ENCODE measurements at places on chromosomes 1 and 21. TPM values are rescaled to one million over a fixed set of nuclear protein-coding genes. Genes with fewer than 3 reads are reported as not detected.

GRCh38 chr21:45089964-45090363 lies 15.6 kb downstream of the ADARB1 start:
- no peak for DNase-seq
- H3K4me1 ChIP-seq, result no peaks in the 10 kb centered on the region
- H3K4me3 ChIP-seq, result no peak overlapping the region
- no peaks in the 10 kb centered on the region for H3K27me3 ChIP-seq

SPATA45 gene
- not detected for total RNA-seq

DNA sequence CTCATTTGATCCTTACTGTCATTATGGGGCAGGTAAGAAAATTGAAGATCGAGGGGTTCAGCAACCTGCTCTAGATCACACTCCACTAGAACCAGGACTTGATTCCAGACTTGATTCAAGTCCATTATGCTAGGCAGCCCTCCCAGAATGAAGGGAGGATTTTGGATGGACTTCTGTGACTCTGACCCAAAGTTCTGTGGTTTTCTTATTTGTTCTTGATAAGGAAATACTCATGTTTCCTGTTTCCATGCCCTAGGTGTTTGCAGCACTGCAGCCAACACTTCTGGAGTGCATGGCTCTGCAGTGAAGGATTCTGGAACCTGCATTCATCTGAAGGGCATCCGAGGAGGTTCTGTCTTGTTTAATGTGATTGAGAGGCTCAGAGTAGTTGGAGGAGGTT lies 140.0 kb downstream of the FCRL5 start:
- peaks cover 3% of the 10 kb centered on the region for H3K27me3 ChIP-seq
- H3K4me3 ChIP-seq, result no peak overlapping the region
- no peaks in the 10 kb centered on the region for H3K4me1 ChIP-seq
- DNase-seq, result no peak
- no peaks in the 10 kb centered on the region for H3K36me3 ChIP-seq

LHX8 gene
- not detected for total RNA-seq

GRCh38 chr21:38330666-38331065 lies 73.9 kb downstream of the KCNJ15 start:
- H3K27ac ChIP-seq, result no peak overlapping the region
- no peak overlapping the region for H3K4me3 ChIP-seq
- H3K4me1 ChIP-seq, result no peaks in the 10 kb centered on the region
- H3K27me3 ChIP-seq, result no peaks in the 10 kb centered on the region

PRR9 gene
- not detected for total RNA-seq

- peak overlapping the region; percentile 48 for H3K27ac ChIP-seq
- no peak for DNase-seq
- no peak overlapping the region for H3K4me3 ChIP-seq
- no peaks in the 10 kb centered on the region for H3K36me3 ChIP-seq
- no peaks in the 10 kb centered on the region for H3K27me3 ChIP-seq
Observed at GRCh38 chr1:103457886-103458455, 67.5 kb upstream of the RNPC3 start.

GRCh38 chr1:13751458-13751871 lies 51.5 kb downstream of the PRDM2 start:
- peaks cover 28% of the 10 kb centered on the region for H3K4me1 ChIP-seq
- no peak for DNase-seq
- H3K27me3 ChIP-seq, result no peaks in the 10 kb centered on the region
- H3K4me3 ChIP-seq, result peak overlapping the region; percentile 91
- H3K36me3 ChIP-seq, result peaks cover 4% of the 10 kb centered on the region

LAMB3 gene
- 0.85 TPM for total RNA-seq

RAB3B gene
- total RNA-seq, result 1.2 TPM

GRCh38 chr1:151144474-151145303 lies 1.7 kb downstream of the SEMA6C start:
- no peak overlapping the region for H3K4me3 ChIP-seq
- H3K36me3 ChIP-seq, result no peaks in the 10 kb centered on the region
- H3K4me1 ChIP-seq, result peaks cover 7% of the 10 kb centered on the region
- no peak overlapping the region for H3K27ac ChIP-seq
- DNase-seq, result no peak

DNA sequence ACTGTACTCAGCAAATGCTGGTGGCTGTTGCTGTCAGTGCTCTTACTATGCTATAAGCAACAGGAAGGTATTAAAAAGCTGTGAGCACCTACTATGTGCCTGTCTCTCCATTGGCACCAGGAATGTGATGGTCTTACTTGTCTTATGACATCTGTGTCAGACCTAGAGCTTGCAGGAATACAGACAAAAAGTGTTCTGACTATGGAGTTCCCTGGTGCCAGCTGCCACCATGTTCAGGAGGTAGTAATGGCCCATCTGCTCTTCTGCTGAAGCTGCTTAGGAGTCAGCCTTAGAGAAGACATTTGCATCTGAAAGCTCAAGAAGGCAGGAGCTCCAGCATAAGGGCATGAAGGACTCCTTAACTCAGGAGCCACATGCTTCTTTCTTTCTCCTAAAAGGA lies 52.3 kb downstream of the MAB21L3 start:
- H3K27me3 ChIP-seq, result no peaks in the 10 kb centered on the region
- H3K4me3 ChIP-seq, result no peak overlapping the region
- no peaks in the 10 kb centered on the region for H3K4me1 ChIP-seq
- no peak overlapping the region for H3K27ac ChIP-seq
- no peak for DNase-seq
- no peaks in the 10 kb centered on the region for H3K36me3 ChIP-seq

GRCh38 chr1:226371027-226371694 lies 36.7 kb downstream of the PARP1 start:
- no peaks in the 10 kb centered on the region for H3K27me3 ChIP-seq
- no peak for DNase-seq
- H3K4me1 ChIP-seq, result no peaks in the 10 kb centered on the region
- H3K36me3 ChIP-seq, result peaks cover 38% of the 10 kb centered on the region
- H3K27ac ChIP-seq, result no peak overlapping the region

FNDC10 gene
- 16.2 TPM for total RNA-seq

DNA sequence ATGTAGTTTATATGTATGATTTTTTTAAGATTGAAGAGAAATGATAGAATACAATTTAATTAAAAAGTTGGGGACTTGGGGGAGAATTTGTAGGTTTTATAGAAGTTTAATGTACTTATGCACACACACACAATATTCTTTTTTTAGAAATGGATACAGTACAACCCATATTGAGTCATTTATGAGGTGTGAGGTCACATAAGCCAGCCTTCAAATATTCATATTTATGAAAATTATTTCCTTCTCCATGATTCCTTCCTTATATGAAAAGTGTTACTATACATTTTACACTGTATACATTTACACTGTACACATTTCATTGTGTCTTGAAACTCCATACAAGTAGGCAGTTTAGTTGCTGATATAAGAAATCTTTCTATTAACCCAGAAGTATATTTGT lies 96.2 kb upstream of the CHODL start:
- no peak overlapping the region for H3K4me3 ChIP-seq
- H3K27me3 ChIP-seq, result no peaks in the 10 kb centered on the region
- no peaks in the 10 kb centered on the region for H3K36me3 ChIP-seq
- no peak for DNase-seq
- H3K27ac ChIP-seq, result no peak overlapping the region

DDX59 gene
- 26.4 TPM for total RNA-seq

DNA sequence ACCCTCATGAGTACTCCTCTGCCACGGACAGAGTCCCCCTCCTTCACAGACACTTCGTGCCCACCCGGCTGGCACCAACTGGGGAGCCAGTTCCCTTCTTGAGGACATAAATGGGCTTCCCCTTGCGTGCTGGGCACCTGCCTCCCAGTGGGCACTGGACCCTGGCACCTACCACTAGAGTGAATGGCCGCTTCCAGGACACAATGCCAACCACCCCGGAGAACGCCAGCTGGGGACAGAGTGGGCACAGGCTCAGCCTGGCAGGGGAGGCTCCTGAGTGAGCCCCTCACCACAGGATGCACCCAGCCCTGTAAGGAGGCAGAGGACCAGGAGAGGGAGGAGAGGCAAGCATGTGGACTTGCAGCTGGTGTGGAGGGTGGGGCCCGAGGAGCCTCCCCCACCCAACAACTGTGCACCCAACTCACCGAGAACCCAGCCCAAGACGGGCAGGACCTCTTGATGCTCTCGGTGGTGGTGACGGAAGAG lies 1.0 kb downstream of the ENTREP3 start:
- H3K27me3 ChIP-seq, result no peaks in the 10 kb centered on the region
- peak overlapping the region; percentile 87 for H3K27ac ChIP-seq
- DNase-seq, result no peak
- H3K36me3 ChIP-seq, result peaks cover 5% of the 10 kb centered on the region
- H3K4me3 ChIP-seq, result peak overlapping the region; percentile 77

- peaks cover 4% of the 10 kb centered on the region for H3K27me3 ChIP-seq
- no peak overlapping the region for H3K4me3 ChIP-seq
- no peaks in the 10 kb centered on the region for H3K36me3 ChIP-seq
- no peak overlapping the region for H3K27ac ChIP-seq
- no peaks in the 10 kb centered on the region for H3K4me1 ChIP-seq
Observed at GRCh38 chr1:224745924-224746323, 129.8 kb downstream of the CNIH3 start.

- H3K27me3 ChIP-seq, result no peaks in the 10 kb centered on the region
- no peak overlapping the region for H3K27ac ChIP-seq
- DNase-seq, result no peak
Observed at GRCh38 chr1:94590203-94591137, 48.9 kb upstream of the F3 start.

- peaks cover 9% of the 10 kb centered on the region for H3K27me3 ChIP-seq
- no peaks in the 10 kb centered on the region for H3K36me3 ChIP-seq
- no peak overlapping the region for H3K4me3 ChIP-seq
- no peak for DNase-seq
Observed at GRCh38 chr1:36805979-36806640, 228.2 kb downstream of the GRIK3 start.

GRCh38 chr1:234538930-234539649 lies 60.1 kb upstream of the TARBP1 start:
- no peaks in the 10 kb centered on the region for H3K27me3 ChIP-seq
- DNase-seq, result no peak
- H3K27ac ChIP-seq, result no peak overlapping the region
- no peak overlapping the region for H3K4me3 ChIP-seq

DNA sequence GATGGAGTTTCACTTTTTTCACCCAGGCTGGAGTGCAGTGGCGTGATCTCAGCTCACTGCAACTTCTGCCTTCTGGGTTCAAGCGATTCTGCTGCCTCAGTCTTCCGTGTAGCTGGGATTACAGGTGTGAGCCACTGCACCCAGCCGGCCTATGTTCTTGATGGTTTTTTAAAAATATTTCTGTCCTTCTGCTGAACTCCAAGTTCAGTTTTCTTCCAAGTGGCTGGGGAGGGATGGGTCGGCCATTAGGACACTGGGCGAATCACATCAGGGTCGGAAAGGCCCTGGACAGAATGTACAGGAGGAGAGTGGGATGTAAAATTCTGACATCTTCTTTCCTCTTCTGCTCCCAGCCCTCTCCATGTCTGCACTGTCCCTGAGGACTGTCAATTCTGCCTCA lies 289.6 kb downstream of the PTPRU start:
- H3K36me3 ChIP-seq, result no peaks in the 10 kb centered on the region
- no peaks in the 10 kb centered on the region for H3K4me1 ChIP-seq
- DNase-seq, result no peak
- H3K27ac ChIP-seq, result no peak overlapping the region
- H3K27me3 ChIP-seq, result peaks cover 2% of the 10 kb centered on the region

DNA sequence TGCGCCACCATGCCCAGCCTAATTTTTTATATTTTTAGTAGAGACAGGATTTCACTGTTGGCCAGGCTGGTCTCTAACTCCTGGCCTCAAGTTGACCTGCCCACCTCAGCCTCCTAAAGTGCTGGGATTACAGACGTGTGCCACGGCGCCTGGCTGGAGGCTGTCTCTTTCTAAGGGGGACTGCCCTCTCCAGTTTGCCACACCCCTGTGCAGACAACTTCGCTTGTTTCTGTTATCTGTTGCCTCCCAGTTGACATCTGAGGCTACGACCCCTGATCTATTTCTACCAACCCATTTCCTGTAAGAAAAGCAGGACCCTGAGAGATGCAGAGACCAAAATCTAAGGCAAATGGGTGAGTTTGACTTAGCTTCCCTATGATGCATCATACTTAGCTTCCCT lies 24.0 kb upstream of the VASH2 start:
- H3K27ac ChIP-seq, result no peak overlapping the region
- H3K4me3 ChIP-seq, result no peak overlapping the region
- no peaks in the 10 kb centered on the region for H3K36me3 ChIP-seq
- no peak for DNase-seq
- no peaks in the 10 kb centered on the region for H3K27me3 ChIP-seq

DNA sequence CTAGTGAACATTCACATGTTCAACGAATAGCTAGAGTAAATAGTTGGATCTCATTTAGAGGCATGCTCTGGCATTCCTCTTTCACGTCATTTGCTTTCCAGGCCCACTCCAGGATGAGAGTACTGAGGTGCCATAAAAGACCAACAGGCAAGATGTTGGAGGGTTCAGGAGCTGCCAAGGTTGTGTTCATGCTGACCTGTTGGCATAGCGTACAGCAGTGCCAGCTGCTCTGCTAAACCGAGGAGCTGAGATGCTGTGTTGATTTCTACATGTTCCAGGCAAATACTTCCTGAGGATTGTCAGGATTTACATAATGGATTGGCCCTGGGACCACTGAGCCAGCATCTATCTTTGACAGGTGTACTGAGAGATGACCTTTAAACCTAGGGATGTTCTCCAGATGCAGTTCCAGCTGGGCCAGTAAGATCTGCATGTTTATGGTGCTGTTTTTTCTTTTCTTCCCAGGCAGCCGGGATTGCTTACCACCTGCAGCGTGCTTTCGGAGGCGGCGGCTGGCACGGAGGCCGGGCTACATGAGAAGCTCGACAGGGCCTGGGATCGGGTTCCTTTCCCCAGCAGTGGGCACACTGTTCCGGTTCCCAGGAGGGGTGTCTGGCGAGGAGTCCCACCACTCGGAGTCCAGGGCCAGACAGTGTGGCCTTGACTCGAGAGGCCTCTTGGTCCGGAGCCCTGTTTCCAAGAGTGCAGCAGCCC lies 66.9 kb downstream of the DISC1 start:
- no peak for DNase-seq
- H3K36me3 ChIP-seq, result no peaks in the 10 kb centered on the region

NMNAT2 gene
- 0.39 TPM for total RNA-seq

GRCh38 chr1:236113324-236114032 lies 28.9 kb upstream of the GPR137B start:
- H3K27ac ChIP-seq, result no peak overlapping the region
- H3K36me3 ChIP-seq, result no peaks in the 10 kb centered on the region
- H3K4me3 ChIP-seq, result no peak overlapping the region
- no peaks in the 10 kb centered on the region for H3K27me3 ChIP-seq

GRCh38 chr1:157199421-157199755 lies 61.2 kb upstream of the ETV3 start:
- no peaks in the 10 kb centered on the region for H3K36me3 ChIP-seq
- DNase-seq, result no peak
- H3K4me3 ChIP-seq, result no peak overlapping the region
- H3K27ac ChIP-seq, result no peak overlapping the region
- no peaks in the 10 kb centered on the region for H3K27me3 ChIP-seq
- no peaks in the 10 kb centered on the region for H3K4me1 ChIP-seq

- no peaks in the 10 kb centered on the region for H3K27me3 ChIP-seq
- H3K27ac ChIP-seq, result no peak overlapping the region
- H3K36me3 ChIP-seq, result no peaks in the 10 kb centered on the region
- no peak overlapping the region for H3K4me3 ChIP-seq
- no peaks in the 10 kb centered on the region for H3K4me1 ChIP-seq
Observed at GRCh38 chr21:15486460-15487195, 243.2 kb upstream of the USP25 start.

DNA sequence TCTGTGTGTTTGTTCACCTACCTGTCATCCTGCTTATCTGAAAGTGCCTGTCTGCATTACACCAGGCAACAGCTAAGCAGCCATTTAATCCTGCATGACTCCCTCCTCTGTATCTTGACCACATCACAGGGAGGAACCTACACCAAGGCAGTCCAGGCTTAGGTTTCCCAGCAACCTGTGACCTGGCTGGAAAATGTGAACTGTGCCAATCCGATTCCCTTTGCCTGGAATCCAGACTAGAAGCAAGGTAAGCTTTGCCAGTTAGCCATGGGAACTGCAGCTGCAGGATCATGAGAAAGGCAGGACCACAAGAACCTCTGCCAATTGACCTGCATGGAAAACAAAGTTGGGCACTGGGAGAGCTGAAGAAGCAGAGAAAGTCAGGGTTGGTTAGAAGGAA lies 6.3 kb upstream of the ATP1B1 start:
- no peaks in the 10 kb centered on the region for H3K27me3 ChIP-seq
- H3K36me3 ChIP-seq, result no peaks in the 10 kb centered on the region
- H3K4me3 ChIP-seq, result no peak overlapping the region
